KBM-7 (cell line): ENCODE measurements at places on chromosomes 4 and X.

- no peak for DNase-seq
Observed at GRCh38 chrX:101219864-101220346, 319 bp downstream of the DRP2 start.

GRCh38 chr4:64581422-64581821 is 172.2 kb upstream of the TECRL start:
- DNase-seq: no peak

GRCh38 chr4:163663454-163664225 is 169.2 kb downstream of the TMA16 start:
- no peak for DNase-seq

GRCh38 chr4:24417206-24417605 is 167.1 kb downstream of the DHX15 start:
- no peak for DNase-seq

DNA sequence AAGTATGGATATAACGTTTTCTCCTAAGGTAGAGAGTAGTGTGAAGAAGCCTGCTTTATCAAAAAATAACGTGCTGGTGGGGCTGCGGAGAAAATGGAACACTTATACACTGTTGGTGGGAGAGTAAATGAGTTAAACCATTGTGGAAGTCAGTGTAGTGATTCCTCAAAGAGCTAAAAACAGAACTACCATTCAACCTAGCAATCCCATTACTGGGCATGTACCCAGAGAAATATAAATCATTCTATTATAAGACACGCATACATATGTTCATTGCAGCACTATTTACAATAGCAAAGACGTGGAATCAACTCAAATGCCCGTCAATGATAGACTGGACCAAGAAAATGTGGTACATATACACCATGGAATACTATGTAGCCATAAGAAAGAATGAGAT is 196.4 kb downstream of the DMD start:
- no peak for DNase-seq

- DNase-seq: no peak
Observed at GRCh38 chr4:78331965-78332364, 219.6 kb upstream of the ANXA3 start.

- DNase-seq: no peak
Observed at GRCh38 chrX:149570668-149571067, 16.6 kb downstream of the MAGEA9B start.

- DNase-seq: no peak
Observed at GRCh38 chr4:26238426-26238777, 82.4 kb upstream of the RBPJ start.

- peak; percentile 84 for DNase-seq
Observed at GRCh38 chrX:12771445-12772069, 19.7 kb upstream of the PRPS2 start.

- no peak for DNase-seq
Observed at GRCh38 chr4:82900066-82900410, 497 bp upstream of the THAP9 start.

GRCh38 chr4:128386761-128387599 is 99.4 kb upstream of the PGRMC2 start:
- no peak for DNase-seq

DNA sequence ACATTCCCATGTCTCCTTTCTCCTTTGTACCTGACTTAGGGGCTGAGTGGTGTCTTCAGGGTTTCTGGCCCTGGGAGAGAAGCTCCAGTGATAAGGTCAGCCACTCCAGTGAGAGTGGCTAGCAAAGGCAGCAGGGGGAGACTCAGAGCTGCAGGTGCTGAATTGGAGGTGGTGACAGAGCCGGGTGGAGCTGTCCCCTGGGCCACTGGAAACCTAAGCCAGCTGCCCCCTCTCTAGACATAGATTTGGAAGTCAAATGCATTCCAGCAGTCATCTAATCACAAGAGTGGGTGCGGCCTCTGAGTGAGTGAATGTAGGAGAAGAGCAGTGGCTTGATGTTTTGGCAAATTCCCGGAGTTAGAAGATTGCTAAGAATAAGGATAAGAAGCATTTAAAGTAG is 28.5 kb downstream of the TRIM2 start:
- peak; percentile 39 for DNase-seq

- no peak for DNase-seq
Observed at GRCh38 chrX:3728454-3728853, 15.0 kb upstream of the PRKX start.

- no peak for DNase-seq
Observed at GRCh38 chr4:25585901-25586523, 69.6 kb upstream of the SLC34A2 start.

GRCh38 chr4:121819216-121819965 is 4.3 kb downstream of the CCNA2 start:
- no peak for DNase-seq

GRCh38 chr4:18247189-18247588 is 225.6 kb upstream of the LCORL start:
- no peak for DNase-seq

DNA sequence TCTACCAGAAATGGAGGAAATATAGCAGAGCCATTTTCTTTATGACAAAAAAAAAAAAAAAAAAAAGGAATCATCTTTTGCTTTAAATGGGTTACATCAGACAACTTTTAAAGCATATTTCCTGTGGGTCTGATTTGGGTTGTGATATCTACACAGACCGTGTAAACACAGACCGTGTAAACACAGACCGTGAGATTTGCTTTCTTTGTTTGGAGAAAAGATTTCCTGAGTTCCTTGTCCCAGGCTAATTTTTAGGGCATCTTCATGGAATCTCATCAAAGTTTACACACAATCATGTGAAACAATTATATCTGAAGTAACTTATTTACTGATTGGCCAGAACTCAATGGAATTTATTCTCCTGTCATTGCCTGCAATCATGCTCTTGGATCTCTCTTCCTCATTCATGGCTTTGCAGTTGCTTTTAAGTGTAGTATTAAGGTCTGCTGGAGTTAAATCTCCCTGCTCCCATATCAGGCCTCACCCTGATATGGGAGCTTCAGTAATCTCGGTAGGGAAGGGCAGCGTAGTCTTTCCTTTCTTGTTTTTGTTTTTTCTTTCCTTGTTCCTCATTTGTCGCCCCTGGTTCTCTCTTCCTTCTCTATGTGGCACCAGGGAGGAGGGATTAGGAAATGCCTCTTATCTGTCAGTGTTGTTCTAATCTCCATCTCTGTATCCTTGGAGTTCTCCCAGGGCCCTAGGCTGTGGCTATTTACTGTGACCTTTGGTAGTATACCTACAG is 248.6 kb upstream of the JADE1 start:
- DNase-seq: peak; percentile 21

DNA sequence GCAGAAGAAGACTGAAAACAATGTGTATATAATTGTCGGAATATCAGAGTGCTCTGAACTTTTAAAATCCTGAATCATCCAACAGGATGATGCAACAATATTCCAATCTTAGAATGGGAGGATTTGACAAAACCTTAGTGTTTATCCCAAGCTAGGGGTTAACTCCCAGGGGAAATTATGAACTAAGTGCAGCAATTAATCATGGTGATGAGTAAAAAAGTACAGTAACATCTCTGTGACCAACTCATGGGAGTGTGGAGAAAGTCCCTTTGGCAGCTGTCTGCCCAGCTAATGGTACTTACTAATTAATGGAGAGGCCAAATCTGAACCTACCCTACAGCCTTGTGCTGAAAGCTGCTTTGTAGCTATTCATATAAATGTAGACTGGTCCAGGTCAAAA is 257.6 kb upstream of the DDX53 start:
- no peak for DNase-seq

GRCh38 chr4:104263100-104263499 is 231.6 kb downstream of the CXXC4 start:
- DNase-seq: no peak

DNA sequence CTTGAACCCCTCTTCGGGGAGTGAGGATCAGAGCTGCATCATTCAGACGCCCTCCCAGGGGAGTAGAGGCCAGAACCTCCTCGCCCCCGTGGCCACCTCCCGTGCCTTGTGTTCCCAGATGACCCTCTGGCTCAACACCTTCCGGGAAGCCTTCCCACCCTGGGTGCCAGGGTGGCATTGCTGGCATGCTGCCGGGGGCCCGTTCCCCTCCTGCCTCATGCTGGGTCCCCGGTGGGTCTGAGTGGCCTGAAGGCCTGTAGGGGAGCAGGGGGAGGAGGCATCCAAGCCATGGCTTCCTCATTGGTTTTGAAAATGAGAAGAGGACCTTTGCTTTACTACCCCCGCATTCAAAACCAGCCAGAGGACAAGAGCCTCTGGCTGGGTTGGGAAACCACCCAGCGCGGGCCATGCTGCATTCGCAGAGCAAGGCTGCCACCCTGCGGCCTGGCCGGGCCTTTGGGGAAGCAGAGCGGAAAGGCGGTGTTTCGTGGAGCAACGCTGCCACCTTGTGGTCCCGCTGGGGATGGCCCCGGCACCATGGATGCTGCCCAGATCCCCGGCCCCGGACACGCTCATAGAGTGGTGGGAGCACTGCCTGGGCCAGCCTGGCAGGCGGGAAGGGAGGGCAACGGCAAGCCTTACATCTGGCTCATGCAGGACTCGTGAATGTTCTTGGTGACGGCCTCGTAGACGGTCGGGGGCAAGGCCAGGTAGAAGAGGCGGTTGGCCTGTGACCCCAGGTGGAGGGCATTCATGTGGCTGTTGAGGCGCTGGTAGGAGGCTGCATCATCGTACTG is 11.9 kb downstream of the G6PD start:
- DNase-seq: peak; percentile 93

DNA sequence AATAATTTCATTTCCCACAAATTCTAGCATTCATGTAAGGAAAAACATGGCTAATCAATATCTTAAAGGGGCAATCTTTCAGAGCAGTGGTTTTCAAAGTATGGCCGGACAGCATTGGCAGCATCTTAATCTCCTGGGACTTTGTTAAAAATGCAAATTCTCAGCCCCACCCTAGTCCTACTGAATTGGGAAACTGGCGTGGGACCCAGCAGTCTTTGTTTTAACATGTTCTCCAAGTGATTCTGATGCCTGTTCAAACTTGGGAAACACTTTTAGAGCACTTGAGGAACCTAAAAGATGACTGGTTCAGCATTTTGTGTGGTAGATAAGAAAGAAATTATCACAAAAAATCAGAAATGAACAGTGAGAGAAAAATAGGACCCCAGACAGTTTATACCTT is 65.7 kb downstream of the ZFX start:
- no peak for DNase-seq

GRCh38 chr4:101953949-101954348 is 163.4 kb downstream of the BANK1 start:
- no peak for DNase-seq

- DNase-seq: no peak
Observed at GRCh38 chr4:152189451-152190179, 346.3 kb downstream of the FBXW7 start.

GRCh38 chrX:101108284-101108683 is 10.3 kb downstream of the CENPI start:
- no peak for DNase-seq

DNA sequence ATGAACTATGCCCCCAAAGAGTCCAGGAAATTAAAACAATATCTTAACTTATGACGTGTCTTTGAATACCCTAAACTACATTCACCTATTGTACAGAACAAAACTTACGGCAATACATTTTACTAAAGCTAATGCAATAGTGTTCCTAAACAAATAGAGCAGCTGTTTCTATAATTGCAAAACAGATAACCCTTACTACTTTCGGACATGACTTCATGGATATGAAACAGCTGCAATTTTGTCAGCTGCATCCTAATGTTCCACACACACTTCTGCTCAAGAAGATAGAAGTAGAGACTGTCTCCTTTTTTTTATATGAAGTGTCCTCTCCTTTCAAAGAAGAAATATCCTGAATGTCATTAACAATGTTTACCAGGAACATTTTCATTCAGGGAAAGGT is 174.9 kb downstream of the ACTRT1 start:
- no peak for DNase-seq
